ENCODE measurements at places on chromosomes 11 and 22.

DNA sequence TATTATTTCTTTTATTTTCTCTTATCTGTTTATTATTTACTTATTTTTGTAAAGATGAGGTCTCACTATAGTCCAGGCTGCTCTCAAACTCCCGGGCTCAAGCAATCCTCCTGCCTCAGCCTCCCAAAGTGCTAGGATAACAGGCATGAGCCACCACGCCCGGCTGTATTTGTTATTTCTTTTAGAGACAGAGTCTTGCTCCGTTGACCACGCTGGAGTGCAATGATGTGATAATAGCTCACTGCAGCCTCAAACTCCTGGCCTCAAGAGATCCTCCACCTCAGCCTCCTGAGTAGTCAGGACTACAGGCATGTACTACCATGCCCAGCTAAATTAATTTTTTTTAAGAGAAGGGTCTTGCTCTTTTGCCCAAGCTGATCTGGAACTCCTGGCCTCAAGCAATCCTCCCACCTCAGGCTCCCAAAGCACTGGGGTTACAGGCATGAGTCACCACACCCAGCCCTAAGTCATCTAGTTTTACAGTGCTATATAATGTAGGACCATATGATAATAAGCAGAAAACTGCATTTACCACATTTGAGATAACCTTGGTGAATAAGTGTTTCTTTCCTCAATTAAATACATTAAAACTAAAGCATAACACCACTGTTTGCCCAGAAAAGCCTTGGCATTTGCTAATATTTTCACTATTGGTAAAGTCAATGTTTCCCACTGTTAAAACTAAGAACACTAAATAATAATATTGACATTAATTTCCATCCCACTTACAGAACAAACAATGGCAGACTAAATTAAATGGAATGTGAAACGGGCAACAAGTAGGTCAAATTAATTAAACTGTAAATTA, 127.5 kb downstream of the SIK3 start:
- DNase-seq, result no peak

DNA sequence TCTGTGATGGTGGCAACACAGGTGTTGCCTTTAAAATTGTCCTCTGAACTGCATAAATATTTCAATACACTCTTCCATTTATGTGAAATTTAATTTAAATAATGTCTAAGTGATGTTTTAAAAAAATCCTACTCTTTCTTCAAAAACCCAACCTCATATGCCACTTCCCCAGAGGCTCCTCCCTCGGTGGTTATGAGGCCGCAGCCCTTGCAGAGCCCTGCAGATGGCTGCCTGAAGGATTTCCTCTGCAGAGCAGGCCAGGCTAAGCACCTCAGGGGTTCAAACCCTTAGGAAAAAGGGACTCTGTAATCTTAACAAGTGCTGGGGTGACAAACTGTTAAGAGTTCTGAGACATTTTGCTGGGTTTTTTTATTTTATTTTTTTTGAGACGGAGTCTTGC, 25.2 kb downstream of the MORC2 start:
- DNase-seq, result no peak

GRCh38 chr11:122337704-122338103, 221.7 kb upstream of the BLID start:
- DNase-seq, result no peak

DNA sequence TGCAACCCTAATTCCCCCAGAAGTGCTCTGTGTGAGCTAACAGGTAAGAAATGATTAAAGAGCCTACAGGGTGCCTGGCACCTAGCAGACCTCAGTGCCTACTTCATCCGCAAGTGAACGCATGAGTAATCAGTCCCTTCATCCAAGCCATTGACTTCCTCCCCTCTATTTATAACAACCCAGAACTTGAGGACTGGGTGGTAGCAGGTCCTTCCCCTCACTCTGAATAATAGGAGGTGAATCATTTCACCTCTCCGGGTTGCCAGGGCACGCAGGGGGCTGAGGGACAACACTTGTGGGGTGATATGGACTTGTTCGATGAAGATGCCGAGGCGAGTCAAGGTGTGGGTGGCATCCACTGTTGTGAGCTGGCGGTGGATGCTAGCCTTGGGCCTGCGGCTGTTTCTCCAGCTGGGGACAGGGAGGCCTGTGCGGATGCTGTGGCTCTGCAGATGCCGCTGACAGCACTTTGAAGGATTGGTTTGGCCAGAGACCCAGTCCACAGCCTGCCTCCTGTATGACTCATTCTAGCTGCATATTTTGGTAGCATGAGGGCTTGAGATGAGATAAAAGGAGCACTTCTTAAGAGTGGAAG, 11.7 kb upstream of the SORL1-AS1 start:
- no peak for DNase-seq

GRCh38 chr22:44362249-44363012, 49.7 kb upstream of the SHISAL1 start:
- DNase-seq, result no peak

DNA sequence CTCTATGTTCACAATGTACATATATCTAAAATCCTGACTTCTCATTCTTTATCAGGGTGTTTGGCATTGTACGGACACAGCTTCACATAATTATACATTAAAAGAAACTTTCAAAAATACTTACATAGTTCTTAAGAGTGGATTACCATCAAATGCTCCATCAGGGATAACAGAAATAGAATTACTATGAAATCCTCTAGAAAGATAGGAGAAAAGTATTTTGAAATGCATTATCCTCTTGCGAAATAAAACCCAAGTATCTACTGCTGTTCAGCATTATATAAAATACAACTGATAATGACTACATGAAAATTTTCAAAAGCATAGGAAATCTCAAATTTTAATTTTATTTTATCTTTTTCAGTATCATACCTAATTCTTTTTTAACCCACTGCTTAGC, 17.8 kb upstream of the CCDC34 start:
- no peak for DNase-seq

- no peak for DNase-seq
These were observed 16.6 kb upstream of the NTM start for GRCh38 chr11:131353766-131354165.

DNA sequence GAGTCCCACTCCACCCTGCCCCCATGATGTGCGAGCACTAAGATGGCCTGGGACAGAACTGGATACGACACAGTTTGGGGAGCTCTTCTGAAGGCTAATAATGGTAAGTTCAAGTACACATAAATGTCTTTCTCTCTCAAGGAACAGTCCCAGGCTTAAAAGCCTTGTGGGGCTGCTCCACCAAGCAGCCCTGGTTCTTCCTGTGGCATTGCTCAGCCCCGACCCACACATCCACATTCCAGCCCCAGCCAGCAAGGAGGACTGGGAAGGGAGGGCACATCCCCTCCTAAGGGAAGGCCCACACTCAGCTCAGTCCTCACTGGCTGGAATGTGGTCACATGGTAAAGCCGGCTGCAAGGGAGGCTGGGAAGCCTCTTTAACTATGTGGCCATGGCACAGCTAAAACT, 13.3 kb upstream of the MB start:
- no peak for DNase-seq

DNA sequence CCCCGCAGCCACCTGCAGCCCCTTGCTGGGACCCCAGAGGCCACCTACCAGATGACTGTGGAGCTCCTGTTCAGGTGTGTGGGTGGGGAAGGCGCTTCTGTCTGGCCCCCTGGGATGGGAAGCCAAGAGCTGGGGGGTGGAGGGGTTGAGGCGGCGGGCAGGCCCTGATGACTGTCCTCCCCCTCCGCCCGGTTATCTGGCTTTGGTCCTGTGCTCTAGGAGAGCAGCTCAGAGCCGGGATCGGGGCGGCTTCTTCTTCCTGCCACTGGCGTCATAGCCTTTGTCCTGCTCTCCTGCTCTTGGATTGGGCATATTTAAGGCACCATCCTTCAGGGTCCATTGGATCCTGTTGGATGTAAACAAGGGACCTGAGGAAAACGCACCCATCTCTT, 38.4 kb downstream of the TPCN2 start:
- DNase-seq, result no peak

DNA sequence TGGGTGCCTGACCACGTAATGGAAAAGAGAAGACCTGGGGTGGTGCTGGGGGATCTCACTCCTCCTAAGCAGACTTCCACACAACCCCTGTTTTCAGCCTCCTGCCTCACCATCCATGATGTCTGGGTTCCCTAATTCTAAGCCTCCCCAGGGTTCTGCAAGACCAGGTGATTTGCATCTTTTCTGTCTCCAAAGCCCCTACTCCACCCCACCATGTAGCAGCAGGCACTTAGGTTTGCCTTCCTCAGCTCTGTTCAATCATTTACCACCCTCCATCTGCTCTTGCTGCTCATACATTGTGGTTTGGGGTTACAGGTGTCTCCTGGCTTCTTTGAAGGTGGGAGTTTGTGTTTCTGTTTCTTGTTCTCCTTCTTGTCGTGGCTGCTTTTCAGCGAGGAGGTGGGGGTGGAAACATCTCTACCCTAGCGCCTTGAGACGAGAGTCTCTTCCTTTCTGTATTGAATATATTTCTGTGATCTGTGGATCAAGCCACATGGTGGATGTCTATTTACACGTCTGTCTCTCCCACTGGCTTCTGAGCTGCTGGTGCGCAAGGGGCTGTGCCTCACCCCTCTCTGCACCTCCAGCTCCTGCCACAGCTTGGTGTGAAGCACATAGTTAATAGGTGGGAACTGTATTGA, 6.6 kb upstream of the SSTR3 start:
- no peak for DNase-seq

DNA sequence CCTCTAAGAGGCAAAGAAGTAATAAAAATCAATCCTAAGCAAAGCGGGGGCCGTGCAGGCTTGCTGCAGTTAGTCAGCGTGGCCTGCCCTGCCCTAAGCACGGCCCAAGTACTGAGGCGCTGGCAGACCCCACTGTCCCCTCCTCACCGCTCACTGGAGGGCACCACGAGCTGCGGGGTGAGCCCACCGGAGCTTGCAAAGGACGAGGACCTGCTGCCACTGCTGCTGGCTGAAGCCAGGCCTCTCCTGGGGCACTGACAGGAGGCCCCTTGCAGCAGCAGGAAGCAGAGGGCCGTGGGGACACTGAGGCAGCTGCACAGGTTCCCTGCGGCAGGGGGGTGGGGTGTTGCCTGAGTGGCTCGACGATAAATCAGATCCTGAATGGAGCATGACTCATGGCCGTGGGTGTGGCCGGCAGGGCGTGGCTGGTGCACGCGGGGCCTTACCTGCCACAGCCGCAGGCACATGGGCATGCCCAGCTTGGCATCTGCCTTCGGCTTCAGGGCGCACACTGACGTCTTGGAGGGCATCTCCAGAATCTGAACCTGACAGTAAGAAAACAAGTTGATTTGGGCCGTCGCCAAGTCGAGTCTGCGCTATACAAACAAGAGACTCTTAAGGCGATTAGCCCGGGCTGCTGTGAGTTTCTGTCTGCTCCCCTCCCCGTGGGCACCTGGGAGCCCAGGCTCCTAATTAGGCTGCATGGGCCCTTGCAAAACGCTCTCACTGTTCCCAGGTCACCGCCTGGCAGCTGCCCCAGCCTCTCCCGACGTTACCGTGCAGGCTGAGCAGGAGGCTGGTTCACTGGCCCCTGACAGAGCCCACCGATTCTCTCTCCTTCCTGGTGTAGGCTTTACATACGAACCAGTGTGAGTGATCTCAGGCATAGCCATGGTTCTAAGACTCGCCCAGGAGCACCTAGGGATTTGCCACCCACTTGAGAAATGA, 45.9 kb downstream of the TBX1 start:
- no peak for DNase-seq

DNA sequence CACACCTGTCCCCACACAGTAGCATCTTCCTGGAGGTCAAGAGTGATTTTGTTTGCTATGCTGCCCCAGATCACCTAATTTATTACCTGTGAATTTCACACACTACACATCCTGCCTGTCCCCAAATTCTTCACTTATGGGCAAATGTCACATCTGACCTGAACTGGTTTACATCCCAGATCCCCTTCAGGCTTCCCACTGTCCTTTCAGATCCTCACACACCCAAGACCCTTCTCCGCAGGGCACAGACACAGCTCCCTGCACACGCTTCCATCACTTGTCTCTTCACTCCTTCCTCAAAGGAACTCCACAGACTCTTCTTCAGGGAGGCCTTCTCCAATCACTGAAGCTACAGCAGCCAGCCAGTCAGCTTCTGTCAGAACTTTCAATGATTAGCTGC, 118.7 kb upstream of the IGLL5 start:
- no peak for DNase-seq

DNA sequence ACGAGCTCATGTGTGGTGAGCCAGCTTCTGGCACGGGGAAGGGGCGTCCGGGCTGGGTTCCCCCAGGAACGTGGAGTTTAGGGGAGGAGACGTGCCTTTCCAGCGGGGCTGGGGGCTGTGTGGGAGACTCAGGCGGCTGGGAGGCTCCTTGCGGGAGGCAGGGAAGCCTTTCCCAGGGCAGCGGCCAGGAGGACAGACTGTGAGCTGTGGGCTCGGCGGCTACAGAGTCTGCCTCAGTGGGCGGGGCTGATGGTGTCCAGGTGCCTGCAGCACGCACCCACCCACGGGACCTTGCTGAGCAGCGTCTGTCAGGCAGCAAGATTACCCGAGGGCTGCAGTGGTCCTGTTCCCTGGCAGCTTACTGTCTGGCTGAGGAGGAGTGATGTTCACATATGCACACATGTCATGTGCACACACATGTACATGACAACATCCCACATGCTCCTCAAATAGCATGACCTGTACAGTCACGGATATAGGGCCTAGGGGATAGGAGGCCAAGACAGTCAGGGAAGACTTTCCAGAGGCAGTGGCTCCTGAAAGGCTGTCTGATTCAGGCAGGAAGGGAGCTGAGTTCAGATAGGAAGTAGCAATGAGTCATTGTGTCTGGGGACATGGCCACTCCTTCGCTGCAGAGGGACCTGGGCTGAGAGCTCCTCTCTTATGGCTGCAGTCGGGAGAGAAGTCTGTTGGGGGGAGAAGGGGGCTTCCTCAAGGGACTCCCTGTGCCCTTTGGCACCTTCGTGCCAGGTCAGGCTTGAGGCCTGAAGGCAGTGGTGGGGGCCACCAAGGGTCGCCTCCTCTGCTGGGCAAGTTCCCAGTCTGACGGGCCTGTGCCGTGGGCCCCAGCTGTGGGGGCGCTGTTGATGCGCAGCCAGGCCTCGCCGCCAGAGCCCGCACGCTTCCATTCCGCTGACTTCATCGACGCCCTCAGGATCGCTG, 23.3 kb upstream of the PPP6R3 start:
- no peak for DNase-seq

GRCh38 chr11:46616551-46617133, 385 bp downstream of the HARBI1 start:
- DNase-seq, result no peak

- no peak for DNase-seq
These were observed 151.6 kb downstream of the FAT3 start for GRCh38 chr11:92376146-92376599.
